ENCODE measurements at places on chromosomes 1 and 21.

GRCh38 chr1:219699870-219700269 lies 87.0 kb upstream of the ZC3H11B start:
- no peak for DNase-seq

DNA sequence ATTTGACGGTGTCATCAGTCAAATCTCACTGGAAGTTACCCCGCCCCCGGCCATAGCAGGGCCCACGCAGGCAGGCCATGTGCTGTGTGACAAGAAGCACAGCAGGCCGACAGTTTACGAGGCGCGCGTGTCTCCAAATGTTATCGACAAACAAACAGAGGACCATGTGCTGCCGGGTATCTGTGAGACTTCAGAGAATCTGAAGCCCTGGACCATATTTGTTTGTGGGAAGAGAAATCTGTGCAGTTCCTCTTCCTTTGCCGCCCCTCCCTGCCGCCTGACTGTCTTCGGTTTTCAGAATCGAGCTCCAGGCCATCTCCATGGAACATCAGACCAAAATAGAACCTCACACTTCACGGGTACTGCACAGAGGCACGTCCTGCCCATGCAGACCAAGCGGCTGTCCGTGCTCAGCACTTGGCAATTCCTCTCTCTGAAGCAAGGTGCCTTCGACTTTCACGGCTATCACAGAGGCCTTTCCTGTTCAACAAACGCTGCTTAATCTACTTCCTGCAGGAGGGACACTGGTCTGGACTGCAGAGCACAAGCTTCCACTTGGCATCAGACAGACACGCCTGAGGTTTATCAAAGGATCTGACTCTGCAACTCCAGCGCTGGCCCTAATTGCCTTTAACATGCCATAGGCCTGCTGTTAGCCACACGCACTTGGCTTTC lies 135.7 kb upstream of the KRTAP19-8 start:
- peak; percentile 28 for DNase-seq

GRCh38 chr1:67194209-67194863 lies 28.1 kb downstream of the IL23R start:
- DNase-seq = no peak

DNA sequence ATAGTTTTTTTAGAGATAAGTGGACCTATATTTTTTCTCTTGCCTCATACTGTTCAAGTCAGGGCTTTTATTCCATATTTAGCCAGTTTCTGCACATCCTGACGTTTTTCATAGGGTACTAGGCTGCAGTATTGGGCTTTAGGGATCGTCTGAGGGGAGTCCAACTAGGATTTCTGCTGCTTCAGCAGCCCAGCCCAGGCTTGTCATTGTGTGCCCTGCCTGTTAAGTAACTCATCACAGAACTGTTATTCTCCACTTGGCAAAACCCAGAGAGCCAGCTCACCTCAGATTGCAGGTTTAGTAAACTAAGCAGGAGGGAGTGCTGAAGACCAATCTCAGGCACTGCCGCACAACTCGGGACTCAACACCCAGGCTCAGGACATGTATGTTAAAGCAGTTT lies 2.8 kb downstream of the GALNT2 start:
- DNase-seq = no peak

DNA sequence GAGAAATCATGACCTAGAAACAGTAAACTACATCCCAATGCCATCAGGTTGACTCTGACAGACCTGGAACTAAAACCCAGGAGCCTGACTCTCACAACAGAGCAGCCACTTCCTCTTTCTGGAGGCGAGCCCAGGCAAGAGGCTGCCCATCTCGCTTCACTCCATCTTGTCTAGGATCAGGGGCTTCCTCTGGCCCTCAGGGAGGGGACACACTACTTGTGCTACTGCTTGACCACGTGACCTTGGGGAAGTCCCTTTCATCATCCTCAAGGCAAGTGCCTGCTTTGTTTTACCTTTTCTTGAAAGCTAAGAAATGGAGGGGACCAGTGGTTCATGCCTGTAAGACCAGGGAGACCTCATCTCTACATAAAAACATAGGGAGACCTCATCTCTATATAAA lies 2.6 kb upstream of the TENT5B start:
- DNase-seq = no peak

DNA sequence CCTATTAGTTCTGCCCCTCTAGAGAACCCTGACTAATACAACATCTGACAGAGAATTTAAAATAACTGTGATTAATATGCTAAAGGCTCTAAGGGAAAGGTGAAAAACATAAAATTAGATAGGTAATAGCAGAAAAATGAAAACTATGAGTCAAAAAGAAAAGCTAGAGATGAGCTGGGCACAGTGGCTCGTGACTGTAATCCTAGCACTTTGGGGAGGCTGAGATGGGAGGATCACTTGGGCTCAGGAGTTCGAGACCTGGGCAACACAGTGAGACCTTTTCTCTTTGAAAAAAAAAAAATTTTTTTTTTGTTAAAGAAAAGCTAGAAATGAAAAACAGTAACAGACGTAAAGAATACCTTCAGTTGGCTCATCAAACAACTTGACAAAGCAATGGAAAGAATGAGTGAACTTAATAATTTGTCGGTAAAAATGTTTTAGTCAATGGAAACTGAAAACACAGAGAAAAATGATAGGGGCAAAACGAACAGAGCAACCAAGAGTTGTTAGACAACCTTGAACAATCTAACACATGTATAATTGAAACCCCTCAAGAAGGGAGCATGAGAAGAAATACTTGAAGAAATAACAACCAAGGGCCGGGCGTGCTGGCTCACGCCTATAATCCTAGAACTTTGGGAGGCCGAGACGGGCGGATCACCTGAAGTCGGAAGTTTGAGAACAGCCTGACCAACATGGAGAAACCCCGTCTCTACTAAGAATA lies 132.9 kb upstream of the GFI1 start:
- DNase-seq = no peak

DNA sequence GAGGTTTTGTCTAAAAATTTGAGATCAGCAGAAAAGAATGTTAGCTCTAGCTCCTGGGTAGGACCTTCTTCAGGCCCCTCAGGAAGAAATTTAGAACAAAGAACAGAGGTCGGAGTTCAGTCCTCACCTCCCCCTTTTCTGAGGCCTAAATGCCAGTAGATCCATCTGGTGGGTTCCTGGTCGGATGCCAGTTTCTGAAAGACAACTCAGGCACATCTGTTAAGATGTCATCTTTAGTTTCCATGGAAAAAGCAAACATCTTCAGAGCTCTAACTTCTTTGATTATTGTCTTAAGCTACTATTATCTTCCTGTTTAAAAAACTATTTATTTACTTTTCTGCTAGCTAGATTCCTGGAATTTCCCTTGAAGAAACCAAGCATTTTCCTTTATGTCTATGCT lies 37.1 kb upstream of the USP25 start:
- no peak for DNase-seq

- DNase-seq = no peak
Measured at GRCh38 chr1:236608930-236609726, 4.8 kb upstream of the HEATR1 start.
